ENCODE measurements at places on chromosomes 6 and 20.

DNA sequence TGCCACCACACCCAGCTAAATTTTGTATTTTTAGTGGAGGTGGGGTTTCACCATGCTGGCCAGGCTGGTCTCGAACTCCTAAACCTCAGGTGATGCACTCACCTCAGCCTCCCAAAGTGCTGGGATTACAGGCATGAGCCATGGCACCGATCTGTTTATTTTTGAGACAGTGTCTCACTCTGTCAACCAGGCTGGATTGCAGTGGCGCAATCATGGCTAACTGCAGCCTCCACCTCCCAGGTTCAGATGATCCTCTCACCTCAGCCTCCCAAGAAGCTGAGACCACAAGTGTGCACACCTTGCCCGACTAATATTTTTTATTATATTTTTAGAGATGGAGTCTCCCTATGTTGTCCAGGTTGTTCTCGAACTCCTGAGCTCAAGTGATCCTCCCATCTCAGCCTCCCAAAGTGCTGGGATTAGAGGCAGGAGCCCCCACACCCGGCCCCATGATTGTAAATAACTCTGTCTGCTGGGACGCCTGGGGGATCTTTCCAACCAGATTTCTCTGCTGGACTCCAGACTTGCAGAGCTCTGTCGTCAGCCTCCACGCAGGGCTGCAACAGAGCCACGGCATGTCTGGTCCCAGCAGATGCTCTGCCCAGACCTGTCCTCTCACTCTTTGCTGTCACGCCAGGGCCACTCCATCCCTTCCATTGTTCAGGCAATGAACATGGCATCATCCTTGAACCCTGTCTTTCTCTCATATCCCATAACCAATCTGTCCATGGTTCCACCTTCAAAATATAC lies 25.3 kb downstream of the SYNJ2 start:
- no peak for DNase-seq

GRCh38 chr20:4880051-4880450 lies 121.3 kb downstream of the SLC23A2 start:
- no peak for DNase-seq

DNA sequence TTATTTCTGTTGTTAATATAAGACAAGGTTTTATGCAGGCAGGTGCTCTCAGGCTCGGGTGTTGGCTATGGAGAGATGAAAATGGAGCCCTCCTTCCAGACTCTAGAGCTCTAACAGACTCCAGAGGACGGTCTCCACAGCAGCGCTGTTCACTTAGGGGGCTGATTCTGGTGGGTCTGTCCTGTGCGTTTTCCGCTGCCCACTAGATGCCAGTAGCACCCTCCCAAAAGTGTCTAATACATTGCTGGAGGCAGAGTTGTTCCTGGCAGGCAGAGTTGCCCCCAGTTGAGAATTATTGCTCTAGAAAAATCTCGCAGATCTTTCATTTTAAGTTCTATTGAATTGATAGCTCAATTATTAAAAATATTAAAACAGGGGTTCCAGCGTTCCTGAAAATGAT lies 109.9 kb downstream of the MAP3K4 start:
- DNase-seq: no peak

- no peak for DNase-seq
These were observed 5.2 kb upstream of the HMGN3 start for GRCh38 chr6:79239536-79240168.
